Activated T-helper 1 cell treated with anti-CD3 and anti-CD28 coated beads, Interleukin-2, amount 50 U/mL, for 16 hours (primary cell): ENCODE measurements at places on chromosomes 2 and 18.

DNA sequence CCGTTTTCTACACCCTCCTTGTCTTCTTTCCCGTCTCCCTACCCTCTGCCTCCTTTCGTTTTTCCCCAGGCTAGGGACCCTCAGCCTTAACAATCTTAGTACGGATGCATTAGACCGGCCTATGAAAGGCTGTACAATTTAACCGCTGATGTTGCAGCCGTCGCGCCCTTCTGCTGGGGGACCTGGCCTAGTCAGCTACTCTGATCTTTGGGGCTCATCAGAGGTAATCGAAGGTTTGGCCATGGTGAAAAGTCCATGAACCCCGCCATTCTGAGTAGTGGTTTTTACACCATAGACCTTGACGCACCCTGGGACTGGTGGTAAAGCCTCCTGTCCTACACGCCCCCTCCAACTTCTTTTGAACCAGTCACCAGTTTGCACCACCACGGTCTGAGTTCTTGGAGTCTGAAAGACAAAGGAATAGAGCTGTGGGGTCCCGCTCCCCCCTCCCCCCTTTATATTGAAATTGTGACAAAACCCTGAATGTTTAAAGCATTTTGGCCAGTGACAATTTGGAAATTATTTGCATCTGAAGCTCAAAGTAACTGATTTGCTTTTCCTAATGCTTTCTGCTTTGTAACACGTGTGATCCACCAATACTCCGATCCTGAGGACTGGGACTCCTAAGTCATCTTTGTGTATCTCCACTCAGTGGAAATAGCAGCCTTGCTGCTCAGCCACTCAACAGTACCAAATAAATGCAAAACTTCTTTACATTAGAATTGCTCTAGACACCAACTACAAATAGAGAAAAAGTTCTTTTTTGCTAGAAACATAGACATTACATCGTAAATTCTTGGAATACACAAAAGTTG is 642 bp upstream of the SRSF7 start:
- DNase-seq = no peak

DNA sequence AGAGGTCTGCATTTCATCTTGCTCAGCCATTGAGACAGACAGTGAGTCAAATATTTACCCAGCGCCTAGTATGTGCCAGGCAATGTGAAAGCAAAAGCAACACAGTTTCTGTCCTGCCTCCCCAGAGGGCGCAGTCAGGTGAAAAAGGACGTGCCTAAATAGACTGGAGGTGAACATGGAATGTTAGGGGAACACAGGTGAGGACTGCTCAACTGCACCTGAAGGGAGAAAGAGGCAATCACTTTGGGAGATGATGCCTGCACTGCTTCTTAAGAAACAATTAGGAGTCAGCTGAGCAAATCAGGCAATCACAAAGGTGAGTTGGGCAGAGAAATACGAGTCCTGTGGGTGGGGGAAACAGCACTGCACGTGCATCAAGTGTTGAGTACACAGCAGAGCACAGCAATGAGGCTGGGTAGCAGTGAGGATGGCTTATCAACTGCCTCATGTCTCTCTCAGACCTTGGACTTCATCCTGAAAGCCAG is 218.3 kb upstream of the SMAD7 start:
- no peak for DNase-seq

DNA sequence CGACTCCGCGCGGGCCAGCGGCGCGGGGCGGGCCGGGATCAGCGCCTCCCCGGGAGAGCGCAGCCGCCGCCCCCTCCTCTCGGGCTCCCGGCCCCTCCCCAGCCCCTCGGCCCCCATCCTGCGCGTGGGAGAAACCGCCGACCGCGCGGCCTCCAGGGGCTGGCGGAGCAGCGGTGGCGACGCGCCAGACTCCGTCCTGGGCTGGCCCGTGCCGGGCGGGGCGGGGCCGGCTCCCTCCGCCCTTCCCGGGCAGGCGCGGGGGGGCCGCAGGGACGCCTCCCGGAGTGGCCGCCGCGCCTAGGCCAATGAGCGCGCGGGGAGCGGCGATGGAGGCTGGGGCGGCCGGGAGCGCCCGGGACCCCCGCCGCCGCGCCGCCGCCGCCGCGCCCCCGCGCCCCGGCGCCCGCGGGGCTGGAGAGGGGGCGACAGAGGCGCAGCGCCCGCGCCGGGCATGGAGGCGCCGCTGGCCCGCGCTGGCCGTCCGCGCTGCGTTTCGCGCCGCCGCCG is 49.1 kb downstream of the KCNIP3 start:
- no peak for DNase-seq

- no peak for DNase-seq
Observed at GRCh38 chr2:37052600-37053332, 31.4 kb downstream of the HEATR5B start.

DNA sequence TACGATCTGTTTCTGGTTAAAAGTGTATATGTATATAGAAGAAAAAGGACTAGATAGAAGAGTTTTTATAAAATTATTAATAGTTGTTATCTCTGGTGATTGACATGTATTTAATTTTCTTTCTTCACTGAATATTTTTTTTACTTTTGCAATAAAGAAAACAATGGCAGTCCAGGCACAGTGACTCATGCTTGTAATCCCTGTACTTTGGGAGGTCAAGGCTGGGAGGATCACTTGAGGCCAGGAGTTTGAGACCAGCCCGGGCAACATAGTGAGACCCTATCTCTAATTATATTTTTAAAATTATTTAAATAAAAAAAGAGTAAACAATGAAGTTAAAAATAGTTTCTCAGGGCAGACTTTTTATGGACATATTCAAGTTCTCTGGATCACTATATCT is 114.7 kb downstream of the FAM117B start:
- no peak for DNase-seq

DNA sequence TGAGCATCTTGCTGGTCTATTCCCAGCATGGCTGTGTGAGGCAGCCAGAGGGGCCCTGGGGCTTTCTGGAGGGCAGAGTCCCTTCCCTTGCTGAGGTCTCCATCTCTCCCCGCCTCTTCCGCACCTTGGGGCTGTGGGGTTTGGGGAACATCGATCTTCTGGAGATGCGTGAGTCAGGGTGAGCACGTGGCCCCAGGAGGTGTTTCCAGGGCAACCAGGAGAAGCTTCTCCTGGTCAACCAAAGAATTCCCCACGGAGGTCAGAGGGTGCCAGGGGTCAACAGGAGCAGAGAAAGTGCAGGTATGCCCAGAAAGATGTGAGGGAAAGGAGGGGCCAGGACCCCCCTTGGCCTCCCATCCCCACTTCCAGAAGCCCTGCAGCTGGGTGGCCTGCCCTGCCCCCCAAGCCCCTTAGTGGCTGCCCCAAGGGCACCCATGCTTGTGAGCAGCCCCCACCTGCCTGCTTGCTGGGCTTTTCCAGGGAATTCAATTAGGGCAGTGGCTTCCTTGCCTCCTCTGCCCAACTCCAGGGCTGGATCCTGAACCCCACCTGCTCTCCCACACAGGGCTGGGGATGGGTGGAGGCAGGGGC is 2.8 kb upstream of the PROM2 start:
- no peak for DNase-seq

DNA sequence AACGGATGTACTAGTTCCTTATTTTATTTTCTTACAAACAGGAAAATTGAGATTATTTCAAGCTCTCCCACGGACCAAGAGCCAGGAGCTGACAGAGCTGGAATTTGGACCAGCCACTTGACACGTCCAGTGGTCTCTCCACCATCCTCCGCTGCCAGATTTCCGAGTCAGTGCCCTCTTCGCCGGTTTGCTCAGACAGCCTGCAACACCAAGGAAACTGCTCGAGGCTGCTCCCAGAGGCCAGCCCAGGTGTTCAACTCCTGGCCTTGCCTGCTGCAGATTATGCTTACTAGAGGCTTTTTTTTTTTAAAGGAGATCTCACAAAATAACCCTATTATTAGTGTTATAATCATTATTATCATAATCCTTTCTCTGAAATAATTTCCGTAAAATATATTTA is 779.8 kb downstream of the RNF144A start:
- DNase-seq = no peak

- no peak for DNase-seq
Observed at GRCh38 chr2:191559569-191559968, 118.4 kb upstream of the NABP1 start.

- no peak for DNase-seq
Observed at GRCh38 chr2:229726643-229727042, 12.3 kb upstream of the DNER start.

GRCh38 chr2:207148020-207148419 is 17.7 kb downstream of the KLF7 start:
- DNase-seq = no peak

- no peak for DNase-seq
Observed at GRCh38 chr2:52070665-52071064, 1038.7 kb upstream of the NRXN1 start.

DNA sequence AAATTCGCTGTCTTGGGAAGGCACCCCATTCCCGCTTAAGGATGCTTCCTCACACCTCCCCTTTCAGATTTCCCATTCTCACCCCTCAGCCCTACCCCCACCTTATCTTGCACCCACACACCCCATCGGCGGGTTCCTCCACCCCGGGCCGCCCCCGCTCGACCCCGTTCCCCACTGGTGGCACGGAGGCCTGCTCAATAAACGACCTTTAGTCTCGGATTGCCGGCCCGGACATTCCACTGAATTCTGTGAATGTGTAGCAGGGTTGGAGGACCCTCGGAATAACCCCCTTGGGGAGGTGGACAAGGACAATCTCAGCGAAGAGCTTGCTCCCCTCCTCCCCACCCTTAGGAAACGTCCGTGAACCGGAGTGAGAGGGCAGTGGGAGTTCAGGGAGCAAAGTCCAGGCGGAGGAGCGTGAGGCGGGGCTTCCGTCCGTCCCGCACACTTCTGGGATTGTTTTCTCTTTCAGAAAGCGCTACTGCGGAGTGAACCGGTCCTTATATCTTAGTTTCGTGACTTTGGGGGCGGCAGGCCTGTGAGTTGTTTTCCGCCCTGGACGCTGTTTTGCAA is 2.8 kb upstream of the LBX2 start:
- no peak for DNase-seq

DNA sequence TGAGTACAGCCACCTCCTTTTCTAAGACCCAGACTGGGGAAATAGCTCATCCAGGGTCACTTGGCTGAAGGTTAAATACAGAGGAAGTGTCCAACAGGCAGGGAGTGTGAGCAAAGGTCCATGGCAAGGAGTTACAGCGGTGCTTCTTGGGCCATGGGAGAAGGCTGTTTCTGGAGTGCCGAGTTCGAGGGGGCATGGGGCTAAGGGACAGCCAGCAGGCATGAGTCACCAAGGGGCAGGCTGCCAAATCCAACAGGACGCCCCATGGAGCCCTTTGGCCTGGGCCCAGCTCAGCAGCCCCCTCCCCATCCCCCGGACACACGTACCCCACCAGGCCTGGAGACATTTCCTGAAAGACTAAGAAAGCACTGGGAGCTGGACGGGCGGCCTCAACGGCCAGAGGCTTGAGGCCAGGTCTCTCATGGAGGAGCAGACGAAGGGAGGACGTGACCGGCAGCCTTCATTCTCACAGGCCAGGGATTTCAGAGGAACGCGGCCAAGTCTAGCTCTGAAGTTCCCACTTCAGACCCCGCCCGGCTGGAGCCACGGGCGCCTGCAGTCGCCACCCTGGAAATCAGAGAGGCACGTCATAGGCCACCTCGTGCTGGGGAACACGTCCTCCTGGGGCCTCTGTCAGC is 160.4 kb downstream of the SMAD7 start:
- DNase-seq = no peak

- no peak for DNase-seq
Observed at GRCh38 chr2:8234757-8235374, 447.0 kb upstream of the ID2 start.

DNA sequence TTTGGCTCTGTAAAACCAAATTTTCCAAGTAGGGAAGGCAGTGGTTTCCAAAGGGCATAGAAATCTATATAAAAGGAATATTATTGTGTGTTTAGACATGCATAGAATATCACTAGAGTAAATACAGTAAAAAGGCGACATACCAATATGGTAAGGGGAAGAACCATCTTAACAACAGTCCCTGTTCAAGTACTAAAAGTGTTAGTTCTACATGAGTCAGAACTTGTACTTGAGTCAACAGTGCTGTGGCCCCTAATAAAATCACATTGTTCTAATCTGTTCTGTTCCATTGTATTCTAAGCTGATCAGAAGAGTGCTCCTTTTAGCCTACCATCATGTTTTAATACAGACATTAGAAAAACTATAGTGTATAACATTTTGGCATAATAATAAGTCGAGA is 36.1 kb upstream of the TNFRSF11A start:
- no peak for DNase-seq
